ENCODE measurements at places on chromosomes 13 and 19.

- no peak for DNase-seq
Observed at GRCh38 chr13:28052945-28053344, 47.4 kb downstream of the FLT3 start.

GRCh38 chr19:821825-822503, at the start of gene PLPPR3:
PLPPR3 (minus strand) TSS chr19:821955; CDS start chr19:821559, 396 bp downstream.
- DNase-seq, result no peak

- no peak for DNase-seq
Observed at GRCh38 chr13:85724546-85725432, 74.4 kb downstream of the SLITRK6 start.

DNA sequence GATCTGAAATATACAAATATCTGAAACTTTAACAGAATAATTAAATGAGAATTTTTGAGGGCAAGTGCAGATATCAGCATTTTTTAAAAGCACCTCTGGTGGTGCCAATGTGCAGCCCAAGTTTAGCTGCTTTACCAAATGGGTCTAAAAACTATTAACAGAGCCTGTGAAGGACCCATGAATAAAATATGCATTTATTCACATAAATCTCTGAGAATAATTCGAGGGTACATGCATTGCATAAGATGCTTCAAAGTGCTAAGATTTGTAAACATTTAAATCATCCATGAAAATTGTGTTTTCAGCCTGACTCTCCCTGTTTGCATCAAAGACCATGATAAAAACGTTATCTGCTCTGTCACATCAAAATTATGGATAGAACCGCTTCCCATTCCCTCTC, 47.1 kb upstream of the TNFSF11 start:
- DNase-seq, result no peak

DNA sequence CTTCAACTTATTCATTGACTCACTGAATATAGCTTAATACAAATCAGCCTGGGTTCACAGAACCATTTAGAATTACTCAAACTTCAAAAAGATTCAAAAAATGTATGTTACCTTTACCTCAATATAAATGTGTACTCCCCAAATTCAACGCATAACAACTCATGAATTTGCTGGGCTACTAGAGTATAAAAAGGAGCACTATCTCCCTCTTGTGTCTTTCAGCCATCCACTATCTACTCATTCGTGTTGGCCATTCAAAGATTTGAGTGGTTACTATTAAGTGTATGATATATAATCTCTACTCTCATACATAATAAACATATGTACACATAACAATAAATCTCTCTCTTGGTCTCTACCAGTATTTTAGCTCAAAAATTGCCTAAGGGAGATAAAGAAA, 20.3 kb downstream of the INTS6 start:
- DNase-seq, result no peak

Measured in foreskin keratinocyte (primary cell).